ENCODE measurements at places on chromosomes 1 and 21.
A peak's percentile ranks its signal among the peaks of the same experiment; 100 is the strongest.

DNA sequence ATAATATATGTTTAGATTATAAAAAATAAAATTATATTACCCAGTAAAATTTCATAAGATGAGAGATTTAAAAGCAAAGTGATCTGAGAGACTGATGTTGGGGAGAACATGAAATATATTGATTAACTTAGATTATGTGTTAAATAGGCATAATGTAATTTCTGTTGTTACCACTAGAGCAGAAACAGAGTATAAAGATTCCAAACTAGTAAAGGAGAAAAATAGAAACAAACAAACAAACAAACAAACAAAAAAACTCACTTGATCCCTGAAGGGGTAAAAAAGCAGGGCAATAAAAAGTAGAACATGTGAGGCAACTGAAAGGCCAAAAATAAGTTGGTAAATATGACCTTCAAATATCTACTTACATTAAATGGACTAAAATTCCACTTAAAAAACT, 640.4 kb upstream of the RGS18 start:
- no peak for DNase-seq

- DNase-seq, result peak; percentile 47
Observed at GRCh38 chr21:46559291-46559983, 45.4 kb downstream of the S100B start.

DNA sequence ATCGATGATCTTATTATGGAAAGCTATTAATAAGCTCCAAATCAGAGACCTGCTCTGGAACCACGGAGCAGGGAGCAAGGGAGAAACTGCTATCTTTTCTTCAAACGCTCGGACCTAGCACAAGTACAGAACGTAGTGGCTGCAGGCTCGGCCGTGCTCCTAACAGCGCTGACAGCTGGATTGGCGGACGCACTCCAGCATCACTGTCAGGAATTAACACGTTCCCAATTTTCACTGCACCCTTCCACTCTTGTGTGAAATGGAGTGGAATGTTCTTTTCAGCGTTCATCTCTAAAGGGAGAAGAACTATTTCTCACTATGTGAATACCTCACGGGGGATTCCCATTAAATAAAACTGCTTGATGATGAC, 106.9 kb downstream of the ZNF281 start:
- no peak for DNase-seq

- DNase-seq, result no peak
Observed at GRCh38 chr1:223706077-223706973, 6.0 kb upstream of the CAPN2 start.

- no peak for DNase-seq
Observed at GRCh38 chr1:201513498-201514243, 6.7 kb upstream of the CSRP1 start.

- no peak for DNase-seq
Observed at GRCh38 chr1:212575333-212575732, 33.2 kb upstream of the ATF3 start.

DNA sequence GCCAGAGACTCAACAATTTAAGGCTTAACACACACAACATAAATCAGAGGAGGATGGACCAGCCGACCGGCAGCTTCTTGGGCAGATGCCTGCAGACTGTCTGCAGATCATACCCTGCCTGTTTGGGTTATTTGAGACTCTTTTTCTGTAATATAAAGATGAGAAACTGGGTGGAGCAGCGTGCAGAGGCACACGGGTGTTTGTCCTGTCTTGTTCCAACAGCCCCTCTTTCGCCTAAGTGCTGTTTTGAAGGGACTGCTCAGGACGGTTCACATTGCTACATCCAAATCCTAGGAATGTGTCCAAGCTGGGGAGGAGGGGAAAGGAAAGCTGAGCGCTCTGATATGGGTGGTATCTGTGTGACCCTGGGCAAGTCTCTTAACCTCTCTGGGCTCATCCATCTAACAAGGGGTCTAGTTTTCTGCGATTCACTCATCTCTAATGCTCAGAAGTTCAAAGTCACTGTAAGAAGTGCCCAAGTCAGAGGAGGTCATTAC, 149.9 kb downstream of the CLIC6 start:
- DNase-seq, result no peak

DNA sequence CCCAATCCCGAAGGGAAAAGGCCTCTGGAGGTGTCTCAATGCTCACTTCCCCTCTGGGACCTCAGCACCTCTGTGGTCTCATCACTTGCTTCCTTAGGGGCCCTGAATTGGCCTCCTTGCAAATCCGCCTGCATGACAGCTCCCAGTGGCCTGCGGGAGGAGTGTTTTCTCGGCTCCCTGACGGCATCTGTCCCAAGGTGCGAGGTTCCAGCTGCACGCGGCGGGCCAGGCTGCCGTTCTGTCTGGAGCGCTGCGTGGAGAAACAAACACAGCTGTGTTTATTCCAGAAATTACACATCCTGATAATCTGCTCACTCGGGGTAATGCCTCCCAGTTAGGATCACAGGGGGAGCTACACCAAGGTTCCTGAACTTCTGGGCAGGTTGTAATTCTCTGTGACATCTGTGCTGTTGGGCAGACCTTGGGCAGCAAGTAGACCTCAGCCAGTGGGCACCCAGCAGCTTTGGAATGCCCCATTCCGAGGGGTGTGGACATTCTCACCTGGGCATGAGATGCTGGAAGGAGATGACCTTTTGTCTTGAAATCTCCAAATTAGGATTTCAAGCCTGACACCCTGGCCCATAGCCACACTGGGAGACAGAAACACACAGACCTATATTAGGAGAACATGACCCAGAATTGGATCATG, 18.2 kb downstream of the EPHB2 start:
- no peak for DNase-seq

- no peak for DNase-seq
Observed at GRCh38 chr1:40273547-40274166, 15.6 kb downstream of the ZMPSTE24 start.

DNA sequence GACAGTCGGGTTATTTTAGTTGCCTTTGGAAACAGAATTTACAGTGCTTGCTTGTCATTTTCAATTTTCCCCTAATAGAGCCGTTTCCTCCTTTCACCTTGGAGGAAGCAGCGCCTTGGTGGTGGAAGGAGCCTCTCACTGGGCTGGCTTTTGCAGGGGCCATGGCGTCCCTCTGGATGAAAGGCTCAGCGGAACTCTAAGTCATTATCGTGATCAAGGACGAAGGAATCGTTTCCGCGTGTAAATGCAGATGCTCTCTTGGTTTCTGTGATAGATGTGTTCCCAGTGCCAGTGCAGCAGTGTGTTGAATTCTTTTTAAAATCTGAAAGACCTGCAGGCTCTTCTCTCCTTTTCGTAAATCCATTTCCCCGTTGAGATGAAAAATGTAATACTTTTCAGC, 126.2 kb upstream of the LMO4 start:
- DNase-seq, result no peak

GRCh38 chr1:156021954-156022353, 1.2 kb upstream of the SSR2 start:
- no peak for DNase-seq

DNA sequence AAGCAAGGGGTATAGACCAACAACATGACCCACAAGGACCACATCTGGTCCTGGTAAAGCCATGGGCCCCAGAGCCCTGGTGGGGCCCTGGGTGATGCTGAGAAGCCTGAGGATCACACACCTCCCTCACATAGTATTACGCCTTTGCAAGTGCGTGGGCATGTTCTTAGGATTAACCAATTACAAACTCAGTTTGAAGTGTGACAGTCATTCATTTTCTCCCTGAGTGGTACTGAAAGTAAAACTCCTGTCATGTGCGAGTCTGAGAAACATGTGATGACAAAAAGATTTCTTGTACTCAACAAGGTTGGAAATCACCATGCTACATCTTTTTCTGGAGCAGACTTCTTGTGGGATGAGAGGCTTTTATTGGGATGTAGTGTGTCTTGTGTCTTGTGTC, 315.3 kb upstream of the DUSP10 start:
- DNase-seq, result no peak

DNA sequence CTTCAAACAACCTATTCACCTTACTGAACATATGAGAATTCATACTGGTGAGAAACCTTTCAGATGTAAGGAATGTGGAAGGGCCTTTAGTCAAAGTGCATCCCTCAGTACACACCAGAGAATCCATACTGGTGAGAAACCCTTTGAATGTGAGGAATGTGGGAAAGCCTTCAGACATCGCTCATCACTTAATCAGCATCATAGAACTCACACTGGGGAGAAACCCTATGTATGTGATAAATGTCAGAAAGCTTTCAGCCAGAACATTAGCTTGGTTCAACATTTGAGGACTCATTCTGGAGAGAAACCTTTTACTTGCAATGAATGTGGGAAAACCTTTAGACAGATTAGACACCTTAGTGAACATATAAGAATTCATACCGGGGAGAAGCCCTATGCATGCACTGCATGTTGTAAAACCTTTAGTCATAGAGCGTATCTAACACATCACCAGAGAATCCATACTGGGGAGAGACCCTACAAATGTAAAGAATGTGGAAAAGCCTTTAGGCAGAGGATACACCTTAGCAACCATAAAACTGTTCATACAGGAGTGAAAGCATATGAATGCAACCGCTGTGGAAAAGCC, 13.2 kb upstream of the EXO5 start:
- DNase-seq, result no peak

DNA sequence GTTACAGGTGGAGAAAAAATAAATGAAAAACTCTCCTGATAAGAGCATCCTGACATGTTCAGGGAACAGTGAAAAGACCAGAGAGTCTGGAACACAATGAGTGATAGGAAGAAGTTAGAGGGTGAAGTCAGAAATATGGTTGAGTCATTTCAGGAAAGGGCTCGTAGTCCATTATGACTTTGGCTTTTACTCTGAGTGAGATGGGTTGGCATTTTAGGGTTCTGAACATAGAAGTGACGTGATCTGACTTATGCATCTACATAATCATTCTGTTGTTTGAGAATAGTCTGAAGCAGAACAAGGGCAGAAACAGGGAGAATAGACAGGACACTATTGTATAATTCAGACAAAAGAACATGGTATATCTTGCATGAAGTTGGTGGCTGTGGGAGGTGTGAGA, 5.8 kb downstream of the HMCN1 start:
- DNase-seq, result no peak

DNA sequence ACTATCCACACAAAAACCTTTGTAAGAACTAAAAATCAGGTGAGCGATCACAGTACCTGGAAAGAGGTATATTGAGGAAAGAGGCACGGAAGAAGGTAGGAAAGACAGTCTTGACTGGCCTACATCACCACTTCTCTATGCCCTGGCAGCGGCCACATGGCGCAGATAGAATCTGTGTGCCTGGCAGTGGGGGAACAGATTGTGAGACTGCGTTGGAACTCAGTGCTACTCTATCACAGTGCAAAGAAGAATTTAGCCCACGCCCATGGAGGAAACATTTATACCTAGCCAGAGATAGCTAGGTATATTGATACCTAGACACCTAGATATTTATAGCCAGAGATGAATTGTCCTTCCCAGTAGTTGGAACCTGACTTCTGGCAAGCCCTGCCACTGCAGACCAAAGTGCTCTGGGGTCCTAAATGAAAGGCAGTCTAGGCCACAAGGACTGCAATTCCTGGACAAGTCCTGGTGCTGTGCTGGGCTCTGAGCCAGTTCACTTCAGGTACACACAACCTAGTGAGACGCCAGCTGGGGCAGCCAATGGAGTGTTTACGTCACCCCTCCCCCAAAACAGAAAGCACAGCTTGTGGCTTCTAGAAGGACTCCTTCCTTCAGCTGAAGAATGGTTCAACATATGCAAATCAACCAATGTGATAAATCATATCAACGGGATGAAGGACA, 51.9 kb downstream of the DHX9 start:
- no peak for DNase-seq

- DNase-seq, result no peak
Observed at GRCh38 chr1:220313576-220313975, 41.3 kb upstream of the RAB3GAP2 start.

DNA sequence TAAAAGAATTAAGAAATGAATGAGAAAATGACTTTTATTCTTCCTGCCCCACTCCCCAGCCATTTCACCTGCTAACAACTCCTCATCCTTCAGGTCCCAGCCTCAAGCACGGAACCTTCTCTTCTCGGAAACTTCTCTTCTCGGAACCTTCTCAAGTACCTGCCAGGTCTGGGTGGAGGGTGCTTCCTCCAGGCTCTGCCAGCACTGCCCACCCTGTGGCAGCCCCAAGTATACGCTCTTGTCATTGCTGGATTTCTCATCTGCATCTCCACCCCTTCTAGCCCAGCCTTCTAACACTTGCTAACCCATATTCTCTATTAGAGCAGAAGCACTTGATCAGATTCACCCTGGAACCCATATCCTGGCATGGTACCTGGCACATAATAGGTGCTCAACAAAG, 3.9 kb upstream of the IFFO2 start:
- no peak for DNase-seq

DNA sequence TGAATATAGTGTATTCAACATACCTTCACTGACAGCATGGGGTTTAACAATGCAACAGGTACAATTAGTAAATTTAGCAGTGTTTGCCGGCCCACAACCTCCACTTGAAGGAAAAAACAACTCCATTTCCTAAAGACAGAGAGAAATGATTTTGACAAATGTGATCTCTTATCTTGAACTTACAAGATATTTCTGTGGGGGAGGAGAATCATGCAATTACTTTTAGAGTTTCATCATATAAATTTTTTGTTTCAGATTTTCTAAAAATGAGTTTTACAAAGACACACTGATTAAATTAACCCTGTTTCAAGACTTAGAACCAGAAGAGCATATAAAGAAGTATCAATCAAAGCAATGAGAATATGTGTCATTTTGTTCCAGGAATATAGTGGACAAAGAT, 80.3 kb downstream of the NME7 start:
- no peak for DNase-seq

GRCh38 chr21:45405819-45406762, 1.1 kb downstream of the COL18A1 start:
- no peak for DNase-seq

DNA sequence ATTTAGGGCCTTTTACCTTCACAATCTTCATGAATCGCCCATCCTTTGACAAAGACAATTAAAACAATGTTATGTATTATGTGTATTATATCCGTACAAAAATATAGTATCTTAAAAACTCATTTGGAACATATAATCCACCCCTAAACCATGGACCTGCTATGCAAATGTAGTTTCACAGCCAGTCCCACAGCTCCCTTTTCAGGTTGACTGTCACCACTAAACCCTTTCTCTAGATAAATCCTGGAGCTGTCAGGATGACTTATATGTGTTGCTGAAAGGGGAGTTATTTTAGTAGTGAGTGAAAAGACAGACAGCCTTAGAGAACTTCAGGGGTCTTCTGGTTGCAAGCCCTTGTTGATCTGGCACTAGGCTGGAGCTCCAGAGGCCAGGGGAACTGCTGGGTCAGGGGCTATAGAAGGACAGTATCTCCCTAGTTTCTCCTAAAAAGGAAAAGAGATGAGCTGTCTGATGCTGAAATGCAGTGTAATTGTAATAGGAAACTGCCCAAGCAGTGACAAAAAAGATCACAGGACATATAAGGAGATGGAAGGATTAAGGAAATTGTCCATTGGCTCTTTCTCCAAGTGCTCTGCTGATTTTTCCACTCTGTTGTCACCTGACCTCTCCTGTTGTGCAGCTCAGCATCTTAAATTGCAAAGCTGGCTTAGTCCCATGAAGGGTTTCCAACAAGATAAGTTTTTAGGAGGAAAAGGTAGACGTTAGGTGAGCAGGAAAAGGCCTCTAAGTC, 127.7 kb downstream of the S1PR1 start:
- no peak for DNase-seq
